Stimulated activated CD4-positive, alpha-beta T cell treated with anti-CD3 and anti-CD28 coated beads, Interleukin-12 subunit alpha, Interleukin-12 subunit beta, amount 100 ng/mL, for 48 hours (primary cell): ENCODE measurements at places on chromosomes 7 and 10.

DNA sequence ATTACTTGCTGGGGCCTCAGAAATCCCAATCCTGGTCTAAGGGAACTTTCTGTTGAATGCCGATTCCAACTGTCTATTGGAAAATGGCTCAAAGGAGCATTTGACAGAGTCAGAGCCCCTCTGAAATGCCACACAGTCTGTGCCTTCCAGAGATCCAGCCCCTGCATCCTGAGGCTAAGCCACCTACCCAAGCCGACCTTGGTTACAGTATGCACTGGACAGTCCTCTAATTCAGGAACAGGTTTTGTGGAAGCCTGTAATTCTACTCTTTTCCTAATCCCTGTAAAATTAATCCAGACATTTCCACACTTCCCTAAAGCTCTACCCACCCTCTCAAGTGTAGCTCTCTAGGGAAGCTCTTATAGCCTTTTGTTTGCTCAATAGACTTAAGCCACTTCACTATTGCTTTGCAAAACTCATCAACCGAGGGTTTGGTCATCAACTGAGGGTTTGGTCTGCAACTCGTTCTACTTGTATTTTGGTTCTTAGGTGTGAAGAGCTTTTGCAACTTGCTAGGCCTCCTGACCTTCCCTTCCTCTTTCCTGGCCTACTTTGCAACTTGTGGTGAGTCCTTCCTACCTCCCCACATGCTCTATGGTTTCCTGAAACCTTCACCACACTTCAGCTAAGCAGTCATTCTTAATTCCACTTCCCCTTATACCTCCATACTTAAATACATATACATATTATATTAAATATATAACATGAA, 364.8 kb downstream of the SFMBT2 start:
- no peak for DNase-seq

GRCh38 chr10:80100861-80101695, 22.6 kb downstream of the TMEM254 start:
- no peak for DNase-seq

DNA sequence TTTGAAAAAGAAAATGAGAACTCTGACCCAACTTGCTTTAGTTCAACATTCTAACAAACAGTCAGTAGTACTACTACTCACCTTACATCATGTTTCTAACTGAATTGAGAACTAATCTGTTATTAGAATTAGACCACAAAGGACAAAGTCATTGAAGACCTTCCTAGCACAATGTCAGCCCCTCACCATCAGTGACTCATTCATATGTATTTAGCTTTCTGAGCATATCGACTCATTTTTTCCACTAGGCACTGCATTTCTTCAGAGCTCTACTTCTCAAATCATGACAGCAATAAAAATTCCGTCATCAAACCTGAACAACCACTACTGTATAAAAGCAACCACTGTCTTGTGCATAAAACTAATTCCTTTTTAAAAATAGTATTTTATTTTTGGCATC, 4.4 kb upstream of the LRRN3 start:
- no peak for DNase-seq

DNA sequence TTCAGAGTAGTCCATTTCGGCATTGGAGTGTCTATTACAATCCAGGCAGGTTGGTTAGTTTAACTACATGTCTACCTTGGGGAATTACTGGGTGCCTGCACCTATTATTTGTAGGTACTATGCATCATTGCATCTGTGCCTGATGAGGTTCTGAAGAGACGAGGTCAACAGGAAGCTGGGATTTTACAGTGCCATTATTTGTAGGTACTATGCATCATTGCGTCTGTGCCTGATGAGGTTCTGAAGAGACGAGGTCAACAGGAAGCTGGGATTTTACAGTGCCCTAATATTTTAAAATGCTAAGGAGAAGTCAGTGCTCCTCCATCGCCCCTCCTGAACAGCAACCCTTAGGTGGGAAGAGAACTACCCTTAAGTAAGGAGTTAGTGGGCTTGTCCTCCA, 41.7 kb downstream of the NPY start:
- no peak for DNase-seq

DNA sequence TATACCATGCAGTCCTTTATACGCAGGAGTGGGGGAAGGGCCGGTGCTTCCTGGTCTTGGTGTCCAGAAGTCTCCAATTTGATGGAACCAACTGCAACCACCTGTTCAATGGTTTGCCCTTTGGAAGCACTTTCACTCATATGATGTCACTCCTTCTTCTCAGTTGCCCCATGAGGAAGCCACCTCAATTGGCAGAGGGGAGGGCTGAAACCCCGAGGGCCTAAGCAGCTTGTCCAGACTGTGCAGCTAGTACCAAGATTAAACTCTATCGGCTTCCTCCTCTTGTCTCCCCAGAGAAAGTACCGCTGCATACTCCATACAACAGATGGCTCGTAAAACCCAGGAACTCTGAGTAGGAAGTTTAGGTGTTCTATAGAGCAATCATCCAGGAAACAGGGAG, 789.4 kb downstream of the TYW1 start:
- no peak for DNase-seq

GRCh38 chr7:36894190-36894589, 169.9 kb upstream of the AOAH start:
- DNase-seq = no peak

DNA sequence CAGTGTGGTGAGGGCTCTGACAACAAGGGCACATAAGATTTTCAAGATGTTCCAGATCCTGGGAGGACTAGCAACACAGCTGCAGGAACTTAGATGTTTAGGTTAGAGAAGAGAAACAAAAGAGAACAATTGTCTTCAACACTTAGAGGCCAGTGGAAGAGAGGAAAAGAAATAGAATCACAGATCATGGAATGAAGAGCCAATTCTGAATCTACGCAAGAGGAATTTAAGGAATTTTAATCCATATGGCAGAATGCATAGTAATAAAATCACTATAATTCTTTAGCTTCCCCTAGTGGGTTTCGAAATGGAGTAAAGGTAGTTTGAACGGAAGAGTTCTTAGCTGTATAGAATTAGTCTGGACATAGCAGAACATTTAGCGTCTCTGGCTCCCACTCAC, 114.6 kb upstream of the LRRTM3 start:
- no peak for DNase-seq

- DNase-seq = no peak
Observed at GRCh38 chr10:10038348-10038747, 979.3 kb upstream of the CELF2 start.

DNA sequence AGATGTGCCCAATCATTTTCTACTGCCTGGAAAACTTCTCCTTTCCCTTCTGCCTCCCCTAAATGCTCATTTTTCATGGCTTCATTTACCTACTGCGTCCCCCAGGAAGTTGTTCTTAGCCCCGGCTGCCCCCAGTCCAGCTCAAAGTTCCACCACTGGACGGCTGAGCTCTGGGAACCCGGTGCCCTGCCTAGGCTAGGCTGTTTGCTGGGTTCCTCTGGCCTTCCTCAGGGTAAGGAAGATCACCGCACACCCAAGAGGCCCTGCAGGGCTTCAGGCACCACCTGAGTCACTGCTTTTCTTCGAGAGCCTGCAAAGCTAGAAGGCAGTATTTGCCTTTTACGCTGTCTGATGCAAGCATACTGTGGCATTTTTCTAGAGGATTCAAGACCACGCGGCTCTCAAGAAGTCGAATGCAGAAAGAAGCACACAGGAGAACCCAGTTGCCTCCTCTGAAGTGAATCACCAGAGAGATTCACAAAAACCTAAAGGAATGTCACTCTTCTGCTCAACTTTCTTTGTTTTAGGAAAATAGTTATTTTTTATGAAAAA, 46.7 kb upstream of the ZMIZ1 start:
- no peak for DNase-seq
